ENCODE measurements at places on chromosomes 13 and 19.
A peak's percentile ranks its signal among the peaks of the same experiment; 100 is the strongest.

GRCh38 chr19:47663435-47663910 lies 49.7 kb upstream of the EHD2 start:
- peak; percentile 94 for DNase-seq

DNA sequence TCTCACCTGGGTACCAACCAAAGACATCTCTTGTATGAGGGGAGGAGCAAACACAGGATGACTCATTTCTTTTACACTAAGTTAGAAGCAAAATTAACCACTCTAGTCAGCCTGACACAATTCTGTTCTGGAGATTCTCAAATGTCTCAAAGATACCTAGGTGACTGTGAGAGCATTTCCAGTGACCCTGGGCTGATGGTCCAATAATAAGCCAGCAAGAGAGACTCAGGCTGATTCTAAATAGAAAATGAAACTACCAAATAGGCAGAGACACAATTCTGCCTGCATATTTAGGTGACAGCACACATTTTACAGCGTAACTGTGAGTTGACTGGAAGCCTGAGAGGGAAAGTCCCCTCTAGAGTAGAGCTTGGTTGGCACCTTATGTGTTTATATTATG lies 16.3 kb downstream of the ZNF91 start:
- DNase-seq: no peak

GRCh38 chr19:34639491-34640085 lies 37.4 kb downstream of the SCGB2B2 start:
- peak; percentile 10 for DNase-seq

DNA sequence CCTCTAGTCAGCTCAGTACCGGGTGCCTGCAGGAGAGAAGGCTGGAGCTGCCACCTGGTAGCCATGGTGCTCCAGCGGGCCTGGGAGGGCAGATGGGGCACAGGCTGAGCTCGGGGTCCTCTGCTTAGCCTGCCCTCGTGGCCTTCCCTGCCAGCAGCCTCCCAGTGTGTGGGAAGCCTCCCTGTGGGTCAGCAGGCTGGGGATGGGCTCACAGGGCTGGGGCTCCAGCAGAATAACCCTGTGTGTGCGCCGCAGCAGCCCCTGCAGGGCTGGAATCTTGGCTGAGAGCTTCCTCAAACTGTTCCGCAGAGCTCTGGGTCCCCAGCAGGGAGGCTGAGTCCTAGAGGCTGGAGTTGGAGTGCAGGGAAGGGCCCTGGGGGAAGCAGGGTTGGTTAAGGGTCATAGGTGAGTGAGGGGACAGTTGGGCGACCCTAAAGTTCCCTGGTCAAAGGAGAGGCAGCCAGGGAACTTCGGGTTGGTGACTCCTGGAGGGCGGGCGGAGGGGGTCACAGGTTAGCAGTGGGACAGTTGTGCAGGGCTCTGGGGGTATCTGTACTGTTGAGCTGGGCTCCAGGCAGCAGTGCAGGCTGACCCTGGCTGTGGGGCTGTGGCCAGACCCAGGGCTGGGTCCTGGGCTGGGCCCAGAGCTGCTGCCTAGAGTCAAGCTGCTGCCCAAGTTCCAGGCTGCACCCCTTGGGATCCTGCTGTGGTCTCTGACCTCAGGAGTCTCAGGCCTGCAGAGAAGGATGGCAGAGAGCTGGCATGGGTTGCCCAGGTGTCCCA lies 14.0 kb downstream of the ARHGAP33 start:
- DNase-seq: no peak

GRCh38 chr13:113103646-113104045 lies 1.9 kb upstream of the F7 start:
- no peak for DNase-seq

DNA sequence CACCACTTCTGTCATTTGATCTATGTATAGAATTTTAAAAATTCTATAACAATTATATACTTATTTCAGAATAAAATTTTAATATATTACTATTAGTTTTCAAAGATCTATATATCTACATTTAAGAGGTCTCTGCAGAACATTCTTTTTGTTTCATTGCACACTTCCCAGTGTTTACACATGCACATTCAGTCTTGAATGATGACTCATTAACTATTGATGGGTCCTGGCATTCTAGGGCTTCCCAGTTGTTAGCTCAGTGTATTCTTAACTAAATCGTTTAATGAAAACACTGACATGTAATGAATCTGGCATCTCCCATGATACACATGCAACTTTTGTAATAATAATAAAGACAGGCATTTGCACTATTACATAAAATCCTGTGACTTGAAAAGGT lies 324.6 kb downstream of the KLF12 start:
- DNase-seq: no peak

DNA sequence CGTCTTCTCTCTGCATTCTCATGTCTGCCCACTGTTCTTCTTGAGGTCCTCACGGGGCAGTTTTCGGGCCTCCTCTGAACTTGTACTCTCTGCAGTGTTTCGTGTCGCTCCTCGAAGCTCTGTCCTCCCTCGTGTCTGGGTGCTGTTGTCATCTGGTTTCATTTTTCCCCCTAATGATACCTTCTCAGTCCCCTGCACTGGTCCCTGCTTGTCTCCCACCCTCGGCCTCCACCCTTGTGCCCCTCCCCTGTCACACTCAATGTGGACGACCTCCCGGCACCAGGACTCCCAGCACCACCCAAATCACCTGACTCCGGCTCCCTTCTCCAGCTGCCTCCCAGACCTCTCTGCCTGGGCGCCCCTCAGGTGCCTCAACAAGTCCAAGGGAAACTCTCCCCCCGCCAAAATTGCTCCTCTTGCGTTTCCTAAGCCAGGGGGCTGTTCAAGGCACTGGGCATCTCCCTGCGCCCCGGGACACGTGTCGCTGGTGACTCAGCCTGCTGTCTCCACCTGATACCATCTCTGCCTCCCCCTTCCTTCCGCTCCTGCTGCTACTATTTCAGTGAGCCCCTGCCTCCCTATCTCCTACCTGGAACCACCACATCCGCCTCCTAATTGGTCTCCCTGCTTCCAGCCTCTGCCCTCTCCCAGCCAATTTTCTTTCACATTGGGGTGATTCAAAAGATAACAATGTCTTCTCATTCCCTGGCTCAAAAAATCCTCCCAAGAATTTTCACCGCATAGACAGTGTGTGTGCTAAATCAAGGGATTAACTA lies 49.5 kb downstream of the RFX2 start:
- DNase-seq: no peak

DNA sequence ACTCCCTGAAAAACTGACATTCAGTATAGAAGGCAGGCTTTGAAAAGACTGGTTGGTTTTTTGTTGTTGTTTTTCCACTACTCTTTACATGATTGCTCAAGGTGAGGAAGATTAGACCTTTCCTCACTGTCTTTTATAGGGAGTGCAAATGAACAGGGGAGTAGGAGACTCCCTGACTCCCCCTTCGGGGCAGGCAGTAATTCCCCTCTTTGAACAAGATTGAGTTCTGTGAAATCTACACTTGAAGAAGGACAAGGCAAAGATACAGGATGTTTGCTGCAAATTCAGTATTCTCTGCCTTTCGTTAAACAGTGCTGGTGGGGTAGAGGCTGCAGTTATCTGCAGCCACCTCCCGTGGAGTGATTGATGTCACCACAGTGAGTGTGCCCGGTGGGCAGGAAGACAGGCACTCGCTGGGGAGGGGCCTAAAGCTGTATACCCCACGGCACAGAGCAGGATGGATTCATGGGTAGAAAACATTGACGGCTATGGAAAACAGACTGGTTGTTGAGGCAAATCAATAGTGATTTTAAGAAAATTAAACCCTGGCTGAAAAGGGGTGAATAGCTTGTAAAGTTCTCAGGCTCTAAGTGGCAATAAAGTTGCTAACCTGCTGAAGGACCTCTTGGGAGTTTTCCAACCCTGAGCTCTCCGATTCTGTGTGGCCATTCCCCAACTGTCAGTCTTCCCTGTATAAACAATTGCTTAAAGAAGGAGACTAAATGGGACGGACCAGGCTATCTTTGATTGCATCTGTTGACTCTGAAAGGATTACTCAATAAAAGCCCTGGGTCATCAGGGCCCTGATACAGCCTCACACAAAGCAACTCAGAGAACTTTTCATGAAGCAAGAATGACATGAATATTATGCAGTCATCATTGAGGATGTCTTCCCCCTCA lies 308.3 kb downstream of the TBC1D4 start:
- DNase-seq: no peak

GRCh38 chr19:31335716-31336115 lies 13.5 kb downstream of the TSHZ3 start:
- DNase-seq: no peak

DNA sequence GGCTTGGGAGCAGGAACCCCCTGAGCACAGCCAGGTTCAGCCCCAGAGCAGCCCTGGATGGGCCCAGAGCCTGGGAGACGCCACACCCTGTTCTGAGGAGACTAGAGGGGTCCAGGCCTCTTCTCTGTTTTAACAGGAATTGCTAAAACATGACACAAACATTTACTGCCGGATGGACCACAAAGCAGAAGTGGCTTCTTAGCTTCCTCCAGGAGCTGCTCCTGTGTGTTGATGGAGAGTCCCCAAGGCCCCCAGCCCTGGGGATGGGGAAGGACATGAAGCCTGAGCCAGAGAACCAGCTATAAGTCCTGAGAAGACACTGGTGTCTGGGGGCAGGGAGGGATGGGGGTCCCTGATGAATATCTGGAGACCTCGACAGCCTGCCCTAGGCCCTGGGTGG lies 14.6 kb downstream of the CEACAM3 start:
- no peak for DNase-seq

GRCh38 chr13:75326173-75327134 lies 155.5 kb downstream of the TBC1D4 start:
- no peak for DNase-seq

GRCh38 chr13:113545455-113545930 lies 39.1 kb upstream of the TFDP1 start:
- DNase-seq: no peak

DNA sequence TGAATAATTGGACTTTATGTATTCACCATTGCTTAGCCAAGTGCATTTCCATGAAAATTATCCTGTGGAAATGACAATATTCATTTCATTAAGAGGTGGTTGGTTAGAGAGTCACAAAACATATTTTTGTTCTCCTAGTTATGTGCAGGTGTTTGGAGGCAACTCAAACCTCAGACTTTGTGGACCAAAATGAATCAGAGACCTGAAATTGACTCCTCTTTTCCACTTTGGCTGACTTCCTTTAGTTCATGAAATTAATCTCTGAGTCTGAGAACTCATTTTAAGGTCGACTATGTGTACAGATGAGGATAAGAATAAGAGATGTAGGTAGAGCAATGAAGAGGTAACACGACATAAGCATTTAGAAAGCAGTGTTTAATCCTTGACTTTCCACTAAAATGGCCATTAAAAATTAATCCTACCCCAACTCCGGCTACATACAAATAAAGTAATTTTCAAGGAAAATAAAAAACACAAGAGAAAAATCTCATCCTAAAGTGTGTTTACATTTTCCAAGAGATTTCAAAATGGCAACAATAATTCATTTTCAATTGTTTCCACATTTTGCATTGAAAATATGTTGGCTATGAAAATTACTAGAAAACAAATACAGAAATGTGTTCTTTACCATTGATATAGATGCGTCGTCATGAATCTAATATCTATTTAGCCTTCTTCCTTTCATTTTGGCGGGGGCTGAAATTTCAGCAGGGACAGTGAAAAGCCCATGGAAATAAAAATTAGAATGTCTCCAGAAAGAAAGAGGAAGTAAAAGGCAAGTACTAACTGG lies 185.4 kb upstream of the CSNK1A1L start:
- DNase-seq: no peak

GRCh38 chr13:37446503-37446902 lies 152.1 kb downstream of the POSTN start:
- DNase-seq: peak; percentile 97

DNA sequence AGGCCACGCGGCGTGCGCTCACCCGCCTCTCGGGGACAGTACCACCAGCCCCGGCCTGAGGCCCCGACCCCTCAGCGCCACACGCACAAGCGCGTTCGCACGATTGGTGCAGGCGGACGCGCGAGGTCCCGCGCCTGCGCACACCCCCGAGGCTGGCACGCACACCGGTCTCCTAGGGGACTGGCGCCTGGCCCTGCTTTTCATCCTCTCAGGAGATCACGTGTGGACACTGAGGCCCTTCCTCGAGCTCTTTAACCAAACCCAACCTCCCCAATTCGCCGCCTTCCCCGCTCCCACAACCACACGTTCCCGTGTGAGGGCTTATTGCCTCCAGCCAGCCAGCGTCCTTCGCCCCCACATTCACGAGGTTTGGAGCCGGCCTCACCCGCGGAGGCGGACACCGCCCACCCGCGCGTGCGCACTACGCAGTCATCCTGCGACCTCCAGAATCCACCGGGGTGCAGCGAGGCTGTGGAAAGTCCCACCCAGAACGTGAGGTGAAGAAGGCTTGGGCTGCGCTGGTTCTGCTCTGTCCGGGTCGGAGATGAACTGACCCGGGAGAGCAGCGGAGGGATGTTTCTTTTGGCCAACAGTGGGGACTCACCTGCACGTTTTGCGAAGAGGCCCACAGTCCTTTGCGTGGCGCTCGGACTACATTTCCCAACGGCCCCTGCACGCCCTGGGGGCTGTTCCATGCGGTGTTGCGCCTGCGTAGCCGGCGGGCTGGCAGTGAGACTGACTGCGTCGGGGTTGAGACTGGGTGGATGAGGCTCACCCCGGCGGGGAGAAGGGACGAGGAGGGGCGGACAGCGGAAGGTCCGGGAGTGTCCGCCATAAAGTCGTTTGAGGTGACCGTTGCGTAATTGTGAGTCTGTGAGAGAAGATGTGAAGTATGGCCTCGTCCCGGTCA lies 539 bp upstream of the ZNF667 start:
- peak; percentile 57 for DNase-seq

DNA sequence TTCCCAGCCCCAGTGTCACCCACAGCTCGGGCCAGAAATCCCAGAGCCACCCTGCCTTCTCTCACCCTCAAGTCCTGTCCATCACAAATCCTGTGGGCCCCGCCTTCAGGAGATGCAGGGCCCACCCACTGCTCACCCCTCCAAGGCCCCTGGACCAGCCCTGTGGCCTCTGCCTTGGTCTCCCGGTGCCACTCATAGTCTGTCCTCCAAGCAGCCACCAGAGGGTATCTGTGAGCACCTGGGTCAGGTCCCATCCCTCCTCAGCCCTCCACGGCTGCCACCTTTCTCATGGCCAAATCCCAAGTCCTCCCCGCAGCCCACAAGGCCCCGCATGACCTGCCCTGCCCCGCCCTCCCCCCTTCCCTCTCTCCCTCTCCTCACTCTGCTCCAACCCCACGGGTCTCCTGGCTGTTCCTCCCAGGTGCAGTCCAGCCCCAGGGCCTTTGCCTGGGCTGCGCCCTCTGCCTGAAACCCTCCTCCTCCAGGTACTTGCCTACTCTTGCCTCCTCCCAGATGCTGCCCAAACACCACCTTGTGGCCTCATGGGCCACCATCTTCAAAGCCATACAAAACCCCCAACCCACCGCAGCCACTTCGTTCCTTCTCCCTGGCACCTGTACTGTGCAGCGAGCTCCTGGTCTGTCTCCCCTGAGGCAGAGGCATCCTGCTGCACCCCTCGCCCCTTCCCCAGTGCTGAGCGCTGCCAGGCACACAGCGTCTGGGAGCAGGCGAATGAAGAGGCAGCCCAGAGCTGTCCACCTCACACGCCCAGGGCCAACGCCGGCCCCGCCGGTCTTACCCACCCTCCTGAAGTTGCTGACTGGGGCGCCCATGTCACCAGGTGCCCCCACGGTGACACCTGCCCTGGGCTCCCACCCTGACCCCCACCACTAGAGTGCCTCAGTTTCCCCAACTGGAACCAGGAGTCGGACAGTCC lies 13.2 kb upstream of the UQCR11 start:
- DNase-seq: no peak

- no peak for DNase-seq
These were observed 449.8 kb downstream of the FGF9 start for GRCh38 chr13:22120646-22121045.
